ENCODE measurements at places on chromosomes 6 and 20.

- no peak for DNase-seq
Observed at GRCh38 chr6:138988469-138988834, 399 bp upstream of the REPS1 start.

- DNase-seq, result no peak
Observed at GRCh38 chr6:157144859-157145568, 178.3 kb downstream of the TMEM242 start.

- no peak for DNase-seq
Observed at GRCh38 chr6:117505311-117505710, 22.8 kb downstream of the DCBLD1 start.

DNA sequence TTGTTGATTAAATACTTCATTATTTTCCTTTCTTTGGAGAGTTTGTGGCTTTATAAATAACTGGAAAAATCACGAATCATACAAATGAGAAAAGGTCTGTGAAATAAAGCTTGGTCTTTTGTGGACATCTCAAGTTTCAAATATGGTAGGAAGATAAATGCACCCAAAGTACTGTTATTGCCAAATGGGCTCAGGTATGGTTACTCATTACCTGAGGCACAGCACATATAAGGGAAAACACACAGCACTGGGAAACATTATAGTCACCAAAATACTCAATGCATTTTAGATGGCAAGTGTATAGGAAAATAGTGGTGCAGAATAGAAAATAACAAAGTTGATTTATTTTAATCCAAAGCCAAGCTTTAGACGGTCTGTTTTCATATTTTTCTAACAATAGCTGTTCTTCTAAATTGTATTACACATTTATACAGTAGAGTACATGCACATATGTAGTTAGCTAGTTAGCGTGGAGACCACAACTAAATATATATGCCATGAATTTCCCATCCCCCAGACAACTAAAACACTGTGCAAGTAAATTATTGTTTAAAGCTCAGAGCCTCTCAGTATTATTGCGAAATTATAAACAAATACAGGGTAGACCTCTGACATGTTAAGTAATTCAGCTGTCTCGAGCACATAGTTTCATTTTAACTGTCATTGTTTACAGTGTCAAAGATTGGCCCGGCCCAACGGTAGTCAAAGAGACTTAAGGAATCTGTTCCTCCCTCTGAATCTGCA, 336.0 kb downstream of the SYNE1 start:
- DNase-seq, result no peak

- DNase-seq, result no peak
Observed at GRCh38 chr20:51752343-51752951, 15.7 kb downstream of the ATP9A start.

GRCh38 chr6:31830886-31831335, 3.4 kb downstream of the HSPA1B start:
- no peak for DNase-seq

- no peak for DNase-seq
Observed at GRCh38 chr6:76584121-76584520, 511.7 kb upstream of the IMPG1 start.

DNA sequence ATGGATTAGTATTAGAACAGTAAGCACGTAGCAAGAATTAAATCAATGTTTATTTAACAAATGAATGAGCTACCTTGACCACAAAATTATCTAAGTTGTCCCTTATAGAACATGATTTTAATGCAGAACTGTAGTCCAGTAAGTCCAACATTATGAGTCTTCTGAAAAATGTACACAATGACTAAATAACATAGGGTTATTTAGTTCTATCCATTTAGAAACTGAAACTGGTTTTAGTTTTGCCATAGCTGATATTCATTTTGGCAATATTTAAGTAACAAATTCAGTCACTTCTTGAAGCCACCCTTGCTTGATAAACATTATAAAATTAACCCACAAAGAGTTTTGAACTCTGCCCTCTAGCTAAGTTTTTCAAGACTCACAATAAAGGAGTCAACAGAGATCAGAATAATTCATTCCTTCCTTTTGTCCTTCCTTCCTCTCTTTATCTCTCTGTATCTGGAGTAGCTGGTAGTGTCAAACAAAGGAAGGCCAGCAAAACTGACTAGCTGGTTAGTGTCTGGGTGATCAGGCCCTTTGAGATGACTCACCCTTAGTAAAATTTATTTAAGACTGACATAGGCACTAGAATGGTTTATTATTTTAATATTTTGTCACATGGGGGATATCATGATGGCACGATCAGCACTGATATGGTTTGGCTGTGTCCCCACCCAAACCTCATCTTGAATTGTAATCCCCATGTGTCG, 115.1 kb downstream of the BTBD9 start:
- no peak for DNase-seq

- no peak for DNase-seq
Observed at GRCh38 chr20:36441027-36441414, 100.3 kb upstream of the MYL9 start.
